Gastroesophageal sphincter (tissue), 4 donors: ENCODE measurements at places on chromosomes 7 and 10. TPM values are rescaled to one million over a fixed set of nuclear protein-coding genes. Genes with fewer than 3 reads are reported as not detected.

TEX47 gene
- not detected for total RNA-seq

TBC1D12 gene
- 16.9 TPM for total RNA-seq

SPDYE2B gene
- total RNA-seq: not detected

PAPOLB gene
- total RNA-seq: not detected

FERD3L gene
- not detected for total RNA-seq

DNA sequence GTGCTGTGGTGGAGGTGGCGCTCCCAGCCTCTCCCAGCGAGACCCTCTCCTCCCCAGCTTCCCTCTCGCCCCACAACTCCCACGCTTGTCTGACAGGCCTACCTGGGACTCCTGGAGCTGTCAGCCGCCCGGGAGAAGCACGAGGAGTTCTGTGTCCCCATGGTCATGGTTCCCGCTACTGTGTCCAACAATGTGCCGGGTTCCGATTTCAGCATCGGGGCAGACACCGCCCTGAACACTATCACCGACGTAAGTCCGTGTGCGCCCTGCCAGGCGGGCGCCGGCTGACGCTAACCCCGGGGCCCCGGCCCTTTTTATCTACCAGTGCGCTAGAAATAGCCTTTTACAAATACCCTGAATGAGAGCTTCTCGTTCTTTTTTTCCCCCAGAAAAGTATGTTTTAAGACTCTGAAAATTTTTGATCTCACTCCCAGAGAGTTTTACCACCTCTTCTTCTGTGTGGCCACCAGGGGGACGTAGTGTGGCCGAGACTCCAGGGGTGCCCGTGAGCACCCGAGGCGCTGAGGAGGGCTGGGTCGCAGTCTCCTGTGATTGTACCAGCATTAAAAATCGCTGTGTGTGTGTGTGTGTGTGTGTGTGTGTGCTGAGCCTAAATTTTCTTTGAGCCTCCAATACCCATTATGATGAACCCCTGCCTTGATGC, 52.6 kb downstream of the PFKP start:
- ATAC-seq: no peak

- ATAC-seq: no peak
These were observed 133.4 kb upstream of the LRRTM3 start for GRCh38 chr10:66792441-66792840.

- ATAC-seq: no peak
These were observed 33.3 kb downstream of the EGFR start for GRCh38 chr7:55052081-55052480.

- no peak for ATAC-seq
These were observed 34.6 kb upstream of the HSPA12A start for GRCh38 chr10:116777006-116777405.

DNA sequence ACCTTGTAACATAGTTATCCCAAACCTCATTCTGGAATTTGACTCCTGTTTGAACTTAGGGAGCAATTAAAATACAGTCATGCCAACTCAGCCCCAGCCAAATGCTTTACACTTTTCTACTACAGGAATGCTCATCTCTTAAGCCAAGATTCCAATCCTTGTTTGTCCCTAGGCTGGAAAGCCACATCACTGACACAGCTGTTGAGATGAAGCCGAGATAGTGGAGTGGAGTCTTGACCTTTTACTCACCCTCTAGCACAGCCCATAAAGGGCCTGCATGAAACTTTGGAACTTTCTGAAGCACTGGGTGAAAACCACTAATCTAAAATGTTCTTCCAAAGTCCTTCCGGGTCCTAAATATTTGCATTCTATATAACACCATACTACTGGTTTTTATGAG, 247.3 kb downstream of the ETV1 start:
- no peak for ATAC-seq

DNA sequence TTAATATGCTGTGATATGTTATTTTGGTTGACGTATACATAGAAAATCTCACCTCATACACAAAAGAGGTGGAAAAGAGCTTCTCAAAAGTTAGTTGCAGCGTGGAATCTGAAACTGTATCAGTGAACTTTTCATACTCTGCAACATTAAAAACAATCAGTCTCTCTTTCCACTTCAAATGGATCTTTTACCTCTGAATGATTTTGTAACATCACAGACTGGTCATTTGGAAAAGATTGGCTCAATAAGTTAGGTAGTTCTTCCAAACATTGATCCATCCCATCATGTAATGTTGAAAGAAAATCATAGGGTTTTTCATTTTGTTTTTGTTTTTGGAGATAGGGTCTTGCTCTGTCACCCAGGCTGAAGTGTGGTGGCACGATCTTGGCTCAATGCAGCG, 131.1 kb downstream of the AHR start:
- no peak for ATAC-seq

DNA sequence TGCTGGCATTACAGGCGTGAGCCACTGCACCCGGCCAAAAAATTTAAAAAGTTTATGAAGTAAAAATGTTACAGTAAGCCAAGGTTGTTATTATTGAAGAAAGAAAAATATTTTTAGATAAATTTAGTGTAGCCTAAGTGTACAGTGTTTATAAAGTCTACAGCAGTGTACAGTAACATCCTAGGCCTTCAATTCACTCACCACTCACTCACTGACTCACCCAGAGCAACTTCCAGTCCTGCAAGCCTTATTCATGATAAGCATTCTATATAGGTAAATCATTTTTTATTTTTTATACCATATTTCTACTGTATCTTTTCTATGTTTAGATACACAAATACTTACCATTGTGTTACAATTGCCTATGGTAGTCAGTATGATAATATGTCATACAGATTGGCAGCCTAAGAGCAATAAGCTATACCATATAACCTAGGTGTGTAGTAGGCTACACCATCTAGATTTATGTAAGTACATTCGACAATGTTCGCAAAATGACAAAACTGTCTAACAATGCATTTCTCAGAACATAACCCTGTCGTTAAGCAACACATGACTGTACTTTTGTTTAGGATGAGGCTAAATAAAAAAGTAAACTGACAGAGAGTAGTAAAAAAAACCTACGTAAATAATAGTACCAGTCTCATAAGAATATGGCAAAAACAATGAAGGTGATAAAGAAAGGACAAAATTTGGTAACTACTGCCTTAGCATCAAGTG, 77.8 kb upstream of the FAM133B start:
- no peak for ATAC-seq

DNA sequence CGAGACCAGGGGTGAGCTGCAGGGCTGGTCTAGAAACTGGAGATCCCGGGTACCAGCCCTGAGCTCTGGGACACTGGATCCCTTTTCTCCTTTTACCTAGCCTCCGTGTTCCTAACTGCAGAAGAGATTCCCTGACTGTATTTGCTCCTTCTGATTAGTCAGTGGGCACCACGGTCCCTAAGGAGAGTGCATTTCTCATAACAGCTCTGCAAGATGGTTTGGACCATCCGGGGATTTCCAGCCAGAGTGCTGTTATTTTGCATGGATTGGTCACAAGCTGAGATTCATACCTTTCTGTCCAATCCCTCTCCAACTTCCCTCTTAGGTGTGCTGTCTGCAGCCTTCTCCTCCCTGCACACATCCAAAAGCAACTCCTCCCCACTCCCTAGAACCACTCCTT, 122.6 kb downstream of the MYL10 start:
- no peak for ATAC-seq
